ENCODE measurements at places on chromosomes 6 and 20.

DNA sequence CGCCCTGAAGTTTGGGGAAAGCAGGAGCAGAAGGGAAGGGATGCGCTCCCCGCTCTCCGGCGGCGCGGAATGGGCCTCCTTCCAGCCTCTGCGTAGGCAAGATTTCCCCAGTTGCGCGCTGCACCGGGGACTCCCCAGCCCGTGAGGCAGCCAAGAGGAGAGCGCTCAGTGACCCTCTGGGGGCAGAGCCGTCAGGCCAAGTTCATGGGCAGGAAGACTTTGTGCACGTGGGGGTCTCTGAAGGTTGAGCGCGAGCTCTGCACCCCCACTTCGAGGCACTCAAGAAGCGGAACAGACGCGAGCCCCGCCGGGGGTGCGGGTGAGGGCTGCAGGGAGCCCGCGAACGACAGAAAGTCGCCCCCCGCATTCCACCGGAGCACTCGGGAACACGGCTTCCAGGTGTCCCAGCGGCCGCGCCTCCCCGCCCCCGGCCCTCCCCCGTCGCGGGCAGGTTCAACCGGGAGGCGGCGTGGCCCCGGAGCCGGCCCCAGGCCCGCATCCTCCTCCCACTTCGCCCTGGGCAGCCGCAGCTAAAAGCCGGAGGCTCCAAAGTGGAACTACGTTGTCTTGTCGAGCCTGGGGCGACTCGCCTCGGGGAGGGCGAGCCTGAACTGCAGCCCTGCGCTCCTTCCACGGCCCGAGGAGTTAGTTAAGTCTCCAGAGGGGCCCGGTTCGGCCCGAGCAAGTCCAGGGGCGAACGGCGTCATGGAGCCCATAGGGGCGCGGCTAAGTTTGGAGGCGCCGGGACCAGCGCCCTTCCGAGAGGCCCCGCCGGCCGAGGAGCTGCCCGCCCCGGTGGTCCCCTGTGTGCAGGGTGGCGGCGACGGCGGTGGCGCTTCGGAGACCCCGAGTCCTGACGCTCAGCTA, at the start of gene PPP1R3G:
Gene PPP1R3G, plus strand, starts transcription at position 561 of the 867 bp plus-strand sequence. Its CDS starts 145 bp downstream, at position 706.
- no peak for DNase-seq

- DNase-seq: no peak
These were observed 238.2 kb downstream of the ERMARD start for GRCh38 chr6:169989594-169989993.

DNA sequence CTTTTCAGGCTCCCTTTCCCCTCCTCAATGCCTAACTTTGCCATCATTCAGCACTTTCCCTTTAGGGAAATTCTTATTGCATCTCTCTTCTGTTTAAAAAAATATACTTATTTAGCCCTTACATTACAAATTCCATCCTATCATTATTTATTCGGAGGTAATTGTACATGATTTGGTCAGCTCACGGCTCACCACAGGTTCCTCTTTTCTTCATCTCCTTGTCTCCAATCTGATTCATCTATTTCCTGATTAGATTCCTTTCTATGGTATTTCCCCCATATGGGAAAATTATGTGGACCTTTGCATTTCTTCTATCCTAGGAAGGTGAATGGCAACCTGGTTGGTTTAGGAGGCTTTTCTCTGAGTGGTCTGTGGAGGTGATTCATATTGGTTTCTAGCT, 12.9 kb upstream of the EMILIN3 start:
- DNase-seq: no peak

DNA sequence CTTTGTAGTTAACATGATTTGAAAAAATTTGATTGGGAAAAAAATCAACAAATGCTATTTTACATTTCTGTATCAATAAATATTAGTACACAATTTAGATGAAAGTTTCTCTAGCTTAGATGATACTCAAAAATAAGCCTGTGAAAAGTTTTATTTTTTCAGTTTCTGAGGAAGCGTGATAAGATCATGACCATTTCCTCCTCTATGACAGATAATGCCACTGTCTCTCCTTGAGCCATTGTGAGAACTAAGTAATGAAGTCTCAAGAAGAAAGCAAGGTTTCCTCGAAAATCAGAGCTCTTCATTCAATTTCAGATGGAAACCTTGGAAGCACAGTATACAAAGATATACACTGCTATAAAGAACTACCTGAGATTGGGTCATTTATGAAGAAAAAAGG, 395.0 kb downstream of the HDGFL1 start:
- DNase-seq: no peak

DNA sequence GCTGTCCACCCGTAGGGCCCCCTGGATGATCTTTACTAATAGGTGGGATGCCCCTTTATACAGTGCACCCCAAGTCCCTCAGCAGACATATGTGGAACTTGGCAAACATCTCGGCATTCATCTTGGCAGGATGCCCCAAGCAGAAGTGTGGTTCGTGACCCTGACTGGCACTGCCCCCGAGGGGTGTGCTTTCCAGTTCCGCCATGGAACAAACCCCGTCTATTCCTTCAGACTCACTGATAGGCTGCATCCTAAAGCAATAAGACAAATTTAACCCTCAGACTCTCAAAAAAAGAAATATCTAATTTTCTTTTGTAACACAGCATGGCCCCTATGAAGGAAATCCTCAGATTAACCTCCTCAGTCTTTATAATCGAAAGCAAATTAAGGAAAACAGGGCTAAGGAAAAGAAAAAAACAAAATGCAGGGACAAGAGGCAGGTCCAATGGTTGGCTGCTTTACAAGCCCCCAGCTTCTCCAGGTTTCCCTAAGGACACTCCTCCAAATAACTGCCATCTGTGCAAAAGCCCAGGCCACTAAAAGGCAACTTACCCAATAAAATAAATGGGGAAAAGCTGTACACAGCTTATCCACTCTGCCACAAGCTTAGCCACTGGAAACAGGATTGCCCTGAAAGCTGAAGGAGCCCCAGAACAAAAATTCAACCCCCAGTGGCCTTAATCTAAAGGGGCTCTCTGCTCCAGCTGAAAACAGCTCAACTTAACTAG, 30.5 kb upstream of the RIPK1 start:
- no peak for DNase-seq

DNA sequence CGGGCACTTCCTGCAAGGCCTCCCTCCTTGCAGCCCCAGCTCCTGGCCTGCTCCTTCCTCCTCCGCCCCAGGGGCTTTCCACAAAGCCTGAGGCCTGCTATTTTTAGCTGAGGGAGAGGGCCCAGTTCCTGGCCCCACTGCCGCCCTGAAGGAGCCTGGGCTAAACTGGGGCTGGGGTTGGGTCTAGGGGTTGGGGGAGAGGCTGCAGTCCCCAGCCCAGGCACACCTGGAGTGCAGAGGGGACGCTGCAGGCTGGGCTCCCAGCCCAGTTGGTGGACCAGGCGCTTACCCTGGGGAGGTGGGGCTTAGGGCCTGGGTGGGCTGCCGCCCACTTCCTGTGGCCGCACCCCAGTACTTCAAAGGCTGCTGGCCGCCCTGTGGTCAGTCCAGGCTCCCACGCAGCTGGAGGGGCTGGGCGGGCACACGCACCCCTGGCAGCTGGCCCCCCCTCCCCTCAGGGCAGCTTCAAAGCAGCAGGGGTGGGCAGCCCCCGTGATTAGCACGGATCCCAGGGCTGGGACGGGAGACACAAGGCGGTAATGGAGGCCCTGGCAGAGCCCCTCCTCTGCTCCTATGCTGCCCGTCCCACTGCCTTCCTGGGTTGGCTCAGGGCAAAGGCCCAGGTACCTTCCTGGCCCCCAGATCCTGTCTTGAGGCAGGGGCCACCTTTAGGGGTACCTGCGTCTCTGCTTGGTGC, 7.1 kb upstream of the ABHD16B start:
- no peak for DNase-seq

GRCh38 chr20:46142124-46142523, 24.0 kb downstream of the CD40 start:
- no peak for DNase-seq

DNA sequence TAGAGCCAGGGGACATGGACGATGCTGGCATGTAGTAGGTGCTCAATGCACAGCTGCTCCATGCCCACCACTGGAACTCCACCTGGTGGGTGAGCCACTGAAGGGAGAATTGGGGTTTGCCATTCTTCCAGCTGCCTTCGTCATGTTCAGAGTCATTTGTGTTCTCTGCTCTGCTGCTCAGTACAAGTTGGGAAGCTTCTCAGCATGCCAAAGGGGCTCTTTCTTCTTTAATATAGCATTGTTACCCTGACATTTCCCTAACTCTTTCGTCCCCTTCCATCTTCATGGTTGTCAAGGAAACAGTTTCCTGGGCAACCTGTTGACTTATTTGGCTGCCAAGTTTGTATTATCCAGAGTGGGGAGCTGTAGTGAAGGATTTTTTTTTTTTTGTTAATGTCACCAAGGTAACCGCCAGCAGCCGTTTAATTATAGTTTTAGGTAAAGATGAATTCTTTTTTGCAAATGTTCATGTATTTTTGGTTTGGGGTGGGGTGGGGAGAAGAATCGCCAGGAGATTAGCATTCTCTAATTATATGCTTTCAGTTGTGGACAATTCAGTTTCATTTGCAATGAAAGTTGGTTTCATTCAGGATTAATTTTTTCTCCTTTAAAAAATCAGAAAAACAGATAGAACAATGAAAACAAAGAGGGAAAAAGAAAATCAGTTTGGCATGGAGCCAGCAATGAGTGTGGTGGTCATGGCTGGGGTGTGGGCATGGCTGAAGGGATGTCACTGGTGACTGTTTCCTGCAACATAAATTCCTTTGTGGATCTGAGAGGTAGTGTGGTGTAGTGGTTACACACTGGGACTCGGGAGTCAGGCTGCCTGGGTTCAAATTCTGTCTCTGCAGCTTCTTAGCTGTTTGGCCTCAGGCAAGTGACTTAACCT, 73.0 kb upstream of the KCNG1 start:
- peak; percentile 40 for DNase-seq

DNA sequence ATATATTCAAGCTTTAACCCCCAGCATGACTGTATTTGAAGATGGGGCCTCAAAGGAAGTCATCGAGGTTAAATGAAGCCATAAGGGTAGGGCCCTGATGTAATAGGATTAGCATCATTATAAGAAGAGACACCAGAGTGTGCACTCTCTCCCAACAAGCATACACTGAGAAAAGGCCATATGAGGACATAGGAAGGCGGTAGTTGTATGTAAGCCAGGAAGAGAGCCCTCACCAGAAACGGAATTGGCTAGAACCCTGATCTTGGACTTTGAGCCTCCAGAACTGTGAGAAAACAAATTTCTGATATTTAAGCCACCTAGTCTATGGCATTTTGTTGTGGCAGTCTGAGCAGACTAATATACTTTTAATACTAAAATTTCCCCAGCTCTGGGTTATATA, 150.1 kb upstream of the STXBP5 start:
- no peak for DNase-seq

DNA sequence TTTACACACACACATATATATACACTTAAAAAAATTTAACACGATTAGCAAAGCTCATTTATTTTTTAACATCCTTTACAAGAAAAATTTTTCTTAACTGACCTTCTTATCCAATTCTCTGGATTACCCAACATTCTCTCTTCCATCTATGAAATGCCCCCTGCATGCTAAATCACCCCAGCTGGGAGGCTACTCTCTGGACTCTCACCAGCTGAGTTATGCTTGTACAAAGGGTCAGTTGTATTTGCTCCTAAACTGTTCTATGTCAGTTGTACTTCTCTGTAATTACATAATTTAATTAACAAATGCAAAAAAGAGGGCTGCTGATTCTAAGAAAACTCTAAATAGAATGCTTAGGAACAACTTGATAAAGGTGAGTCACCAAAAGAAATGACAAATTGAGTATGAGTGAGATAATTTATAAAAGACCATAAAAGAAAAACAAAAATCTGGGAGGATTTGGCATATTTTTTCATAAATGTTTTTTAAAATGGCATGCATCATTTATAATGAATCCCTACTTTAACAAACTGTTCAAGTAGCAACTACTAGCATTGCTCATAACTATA, 120.5 kb downstream of the KIF13A start:
- DNase-seq: no peak

- DNase-seq: no peak
These were observed 14.3 kb downstream of the PCMT1 start for GRCh38 chr6:149763866-149764265.

DNA sequence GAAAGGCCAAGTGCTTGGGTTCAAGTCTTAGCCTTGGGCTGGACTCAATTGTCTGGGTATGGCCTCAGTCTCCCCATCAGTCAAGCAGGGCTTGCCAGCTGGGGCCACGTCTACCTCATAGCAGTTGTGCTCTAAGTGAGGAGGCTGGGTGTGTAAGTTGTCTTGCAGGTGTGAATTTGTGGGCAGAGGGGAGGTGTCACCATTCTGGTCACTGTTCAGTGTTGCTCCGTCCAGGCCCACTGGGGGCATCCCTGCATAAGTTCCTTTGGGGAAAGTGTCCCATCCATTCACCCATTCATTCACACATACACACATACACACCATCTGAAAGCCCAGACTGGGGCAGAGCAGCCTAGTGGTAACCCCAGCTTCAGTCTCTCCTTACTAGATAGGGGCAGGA, 36.3 kb downstream of the TFEB start:
- DNase-seq: no peak

GRCh38 chr20:5003626-5004025, 2.3 kb upstream of the SLC23A2 start:
- DNase-seq: no peak

DNA sequence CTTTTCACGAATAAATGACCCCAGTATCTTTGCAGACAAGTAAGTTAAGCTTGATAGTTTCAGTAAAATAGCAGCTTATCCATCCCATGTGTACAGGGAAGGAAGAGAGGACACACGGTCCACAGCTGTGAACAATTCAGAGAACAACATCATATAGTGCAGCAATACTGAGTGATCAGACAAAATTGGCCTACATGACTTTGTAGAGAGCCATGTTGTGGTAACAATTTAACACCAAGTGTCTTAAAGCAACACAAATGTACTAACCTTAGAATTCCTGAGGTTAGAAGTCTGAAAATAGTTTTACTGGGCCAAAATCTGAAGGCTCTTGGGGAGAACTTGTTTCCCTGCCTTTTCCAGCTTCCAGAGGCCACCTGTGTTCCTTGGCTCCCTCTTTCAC, 12.5 kb downstream of the FAM184A start:
- DNase-seq: no peak

GRCh38 chr6:11290027-11290426, 57.6 kb upstream of the NEDD9 start:
- DNase-seq: no peak

DNA sequence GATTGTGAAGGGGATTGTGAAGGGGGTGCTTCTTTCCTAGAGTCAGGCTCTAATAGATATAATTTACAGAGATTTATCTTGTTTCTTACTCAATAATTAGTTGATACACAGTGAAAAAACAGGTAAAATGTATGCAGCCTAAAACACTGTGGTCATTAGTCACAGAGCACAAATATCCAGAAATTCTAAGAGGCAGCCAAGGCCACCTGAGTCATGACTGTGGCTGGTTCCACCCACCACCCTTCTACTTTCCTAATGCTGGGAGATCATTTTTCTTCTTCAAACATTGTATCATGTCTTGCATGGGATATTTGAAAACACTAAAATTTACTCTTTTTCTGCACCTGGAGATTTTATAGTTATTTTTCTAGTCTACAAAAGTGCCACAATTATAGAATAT, 181.6 kb downstream of the OTOR start:
- DNase-seq: no peak

DNA sequence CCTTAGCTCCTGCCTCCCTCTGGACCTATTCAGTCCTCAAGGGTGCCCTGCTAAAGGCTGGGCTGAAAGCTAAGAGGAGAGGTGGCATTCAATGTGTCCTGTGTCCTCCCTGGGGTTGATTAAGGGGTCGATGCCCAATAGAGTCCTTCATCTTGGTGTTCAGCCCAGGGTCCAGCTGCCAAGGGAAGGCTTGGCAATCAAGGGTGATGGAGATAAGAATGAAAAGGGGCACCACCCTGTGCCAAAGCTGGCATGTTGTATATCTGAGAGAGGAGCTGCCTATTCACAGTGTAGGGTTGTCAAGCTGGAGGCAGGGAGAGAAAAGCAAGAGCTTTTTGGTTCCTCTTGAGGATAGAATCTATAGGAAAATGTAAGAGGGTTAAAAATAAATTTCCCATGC, 12.3 kb downstream of the C20orf173 start:
- no peak for DNase-seq
